ENCODE measurements at places on chromosomes 1 and 21. TPM values are rescaled to one million over a fixed set of nuclear protein-coding genes. Genes with fewer than 3 reads are reported as not detected.

GRCh38 chr1:118253053-118253915 lies 68.3 kb upstream of the SPAG17 start:
- no peaks in the 10 kb centered on the region for H3K36me3 ChIP-seq
- H3K27ac ChIP-seq = no peak overlapping the region
- DNase-seq = no peak
- no peak overlapping the region for H3K4me3 ChIP-seq
- H3K27me3 ChIP-seq = no peaks in the 10 kb centered on the region

GRCh38 chr1:200452850-200453552 lies 43.2 kb upstream of the ZNF281 start:
- DNase-seq = no peak
- H3K4me3 ChIP-seq = no peak overlapping the region
- H3K27me3 ChIP-seq = no peaks in the 10 kb centered on the region
- H3K36me3 ChIP-seq = no peaks in the 10 kb centered on the region
- H3K4me1 ChIP-seq = no peaks in the 10 kb centered on the region
- H3K27ac ChIP-seq = no peak overlapping the region

DNA sequence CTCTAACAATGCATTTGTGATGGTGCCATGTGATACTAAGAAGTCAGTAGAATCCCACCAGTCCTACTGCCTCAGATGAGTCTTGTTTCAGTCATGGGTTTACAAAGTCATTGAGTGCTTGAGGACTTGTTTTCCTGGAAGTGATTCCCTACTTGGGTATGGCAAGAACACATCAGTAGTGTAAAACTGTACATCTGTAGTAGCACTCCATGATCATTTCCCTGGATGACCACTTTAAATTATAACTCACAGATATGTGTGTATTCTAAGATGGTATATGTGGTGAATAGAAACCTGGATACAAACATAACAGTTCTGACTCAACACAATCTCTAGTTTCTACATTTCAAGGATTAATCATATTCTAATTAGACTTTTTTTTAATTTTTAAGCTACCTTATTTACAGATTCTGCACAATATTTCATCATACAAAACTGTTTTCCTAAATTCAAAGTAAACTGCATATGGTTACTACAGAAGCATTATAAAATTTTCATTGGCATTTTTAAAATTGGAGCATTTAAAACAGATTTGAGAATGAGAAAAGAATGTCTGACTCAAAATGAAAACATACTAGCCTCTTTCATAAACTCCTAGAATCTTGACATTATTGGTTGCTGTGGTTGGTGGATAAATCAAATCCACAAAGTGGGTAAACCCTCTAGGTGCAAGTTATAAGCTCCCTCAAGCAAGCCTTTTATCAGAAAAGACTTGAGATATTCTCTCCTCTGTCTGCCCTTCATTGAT lies 6.8 kb upstream of the PSMG1 start:
- H3K4me3 ChIP-seq = no peak overlapping the region
- H3K4me1 ChIP-seq = no peaks in the 10 kb centered on the region
- H3K36me3 ChIP-seq = no peaks in the 10 kb centered on the region
- DNase-seq = no peak
- H3K27ac ChIP-seq = no peak overlapping the region

DNA sequence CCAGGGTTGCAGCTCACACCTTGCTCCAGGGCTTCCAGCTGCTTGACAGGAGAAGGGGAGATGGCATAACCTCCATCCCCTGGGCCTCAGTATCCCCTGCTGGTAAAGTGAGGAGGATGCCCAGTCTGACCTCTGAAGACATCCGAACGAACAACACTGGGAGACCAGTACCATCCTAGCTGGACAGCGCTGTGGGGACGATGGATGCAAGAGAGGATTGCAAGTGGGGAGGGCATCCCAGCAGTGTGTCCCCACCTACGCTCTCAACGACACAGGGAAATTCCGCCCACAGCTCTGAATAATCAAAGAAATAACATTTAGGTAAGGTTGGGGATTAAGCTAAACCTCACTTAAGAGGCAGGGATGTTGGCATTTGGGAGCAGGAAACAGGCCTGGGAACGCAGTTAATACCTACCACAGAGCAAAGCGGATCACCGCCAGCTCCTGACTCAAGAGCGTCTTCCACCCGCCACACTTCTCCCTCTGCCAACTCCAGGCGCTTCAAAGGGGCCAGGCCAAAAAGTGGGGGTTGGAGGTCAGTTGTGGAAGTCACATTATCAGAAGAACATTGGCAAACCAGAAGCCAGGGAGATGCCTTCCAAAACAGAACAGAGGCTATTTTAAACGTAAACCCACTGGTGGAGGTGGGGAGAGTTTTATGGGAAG lies 47.6 kb downstream of the SSBP3 start:
- no peak for DNase-seq
- H3K4me3 ChIP-seq = no peak overlapping the region
- H3K36me3 ChIP-seq = no peaks in the 10 kb centered on the region
- H3K4me1 ChIP-seq = peaks cover 62% of the 10 kb centered on the region
- H3K27me3 ChIP-seq = no peaks in the 10 kb centered on the region
- no peak overlapping the region for H3K27ac ChIP-seq

DNA sequence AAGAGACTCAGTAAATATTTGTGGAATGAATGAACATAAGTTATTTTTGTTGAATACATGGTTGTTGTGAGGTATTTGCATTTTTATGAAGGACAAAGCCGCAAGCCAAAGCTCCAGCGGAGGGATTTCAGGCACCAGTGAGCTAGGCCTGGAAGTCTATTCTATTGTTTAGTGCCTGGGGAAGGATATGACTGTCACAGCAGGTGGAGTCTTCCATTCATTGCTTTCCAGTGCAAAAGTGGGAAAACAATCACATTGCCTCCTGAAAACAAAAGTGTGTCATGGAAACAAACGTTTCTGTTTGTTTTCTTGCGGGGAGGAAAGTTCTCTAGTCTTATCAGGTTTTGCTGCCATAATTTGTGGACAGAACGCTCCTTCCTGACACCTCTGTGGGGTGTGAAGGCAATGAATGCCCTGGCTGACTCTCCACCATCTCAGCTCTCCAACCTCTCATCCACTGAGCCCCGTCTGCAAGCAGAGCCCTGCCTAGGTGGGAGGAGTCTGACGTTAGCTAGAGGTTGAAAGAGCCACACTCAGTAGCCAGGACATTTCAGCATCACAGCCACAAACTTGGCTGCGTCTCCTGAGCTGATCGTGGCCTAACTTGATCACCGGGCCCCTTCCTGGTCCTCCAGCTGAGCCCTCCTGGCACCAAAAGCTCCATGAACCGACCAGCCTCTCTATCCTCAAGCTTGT lies 739.1 kb downstream of the MATN1 start:
- no peaks in the 10 kb centered on the region for H3K36me3 ChIP-seq
- no peak overlapping the region for H3K4me3 ChIP-seq
- H3K27ac ChIP-seq = no peak overlapping the region
- DNase-seq = no peak
- H3K4me1 ChIP-seq = peaks cover 26% of the 10 kb centered on the region

DNA sequence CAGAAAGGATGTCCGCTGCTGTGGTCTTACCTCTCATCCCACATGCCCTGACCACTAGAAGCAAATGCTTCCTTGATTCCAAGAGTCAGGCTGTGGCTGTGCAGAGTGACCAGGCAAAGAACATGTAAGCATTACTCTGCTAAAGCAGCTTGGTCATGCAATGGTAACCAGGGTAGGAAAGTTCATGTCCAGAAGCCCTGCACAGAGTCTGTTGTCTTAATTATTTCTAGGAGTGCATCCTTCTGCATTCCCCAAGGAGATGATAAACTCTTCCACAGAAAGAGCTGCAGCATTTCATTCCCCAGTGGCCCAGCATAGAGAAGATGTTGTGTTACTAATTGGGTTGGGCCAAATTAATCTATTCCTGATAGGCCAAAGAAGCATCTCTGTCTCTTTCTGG lies 10.1 kb upstream of the UTP25 start:
- no peak for DNase-seq
- peaks cover 69% of the 10 kb centered on the region for H3K27me3 ChIP-seq
- H3K4me3 ChIP-seq = no peak overlapping the region
- H3K27ac ChIP-seq = no peak overlapping the region
- peaks cover under 1% of the 10 kb centered on the region for H3K4me1 ChIP-seq

- H3K4me1 ChIP-seq = peaks cover 2% of the 10 kb centered on the region
- peak; percentile 88 for DNase-seq
- no peak overlapping the region for H3K4me3 ChIP-seq
- no peaks in the 10 kb centered on the region for H3K36me3 ChIP-seq
- peaks cover 49% of the 10 kb centered on the region for H3K27me3 ChIP-seq
Measured at GRCh38 chr1:11645670-11646265, 8.5 kb downstream of the FBXO2 start.

GRCh38 chr1:212922016-212922415 lies 28.3 kb upstream of the VASH2 start:
- peaks cover 15% of the 10 kb centered on the region for H3K4me1 ChIP-seq
- H3K36me3 ChIP-seq = no peaks in the 10 kb centered on the region
- no peak overlapping the region for H3K4me3 ChIP-seq
- no peak for DNase-seq
- no peak overlapping the region for H3K27ac ChIP-seq

DNA sequence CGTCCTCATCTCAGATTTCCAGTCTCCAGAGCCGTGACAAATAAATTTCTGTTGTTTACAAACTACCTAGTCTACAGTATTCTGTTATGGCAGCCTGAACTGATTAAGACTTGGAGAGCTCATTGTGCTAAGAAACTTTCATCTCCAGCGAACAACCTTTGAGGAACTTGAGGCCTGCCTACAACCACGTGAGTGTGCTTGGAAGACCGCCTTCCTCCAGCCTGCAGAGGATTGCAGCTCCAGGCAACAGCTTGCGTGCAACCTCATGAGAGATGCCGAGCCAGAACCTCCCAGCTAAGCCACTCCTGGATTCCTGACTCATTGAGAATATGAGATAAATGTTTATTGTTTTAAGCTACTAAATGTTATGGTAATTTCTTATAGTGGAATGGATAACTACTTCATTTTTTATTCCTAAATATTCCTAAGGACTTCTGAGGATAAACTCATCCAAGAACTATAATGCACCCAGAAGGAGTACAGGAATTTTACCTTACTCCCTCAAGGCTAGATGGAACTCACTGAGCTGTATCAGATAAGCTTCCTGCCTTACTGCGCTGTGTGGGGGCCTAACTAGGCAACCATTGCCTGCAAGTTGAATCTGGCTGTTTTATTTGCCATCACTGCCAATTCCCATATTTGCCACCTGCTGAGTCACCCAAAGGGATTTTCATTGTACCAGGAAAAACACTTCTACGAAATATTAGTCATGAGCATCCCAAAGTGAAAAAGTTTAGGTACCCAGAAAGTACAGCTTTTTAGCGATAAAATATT lies 17.6 kb downstream of the FAM177B start:
- H3K36me3 ChIP-seq = no peaks in the 10 kb centered on the region
- no peaks in the 10 kb centered on the region for H3K4me1 ChIP-seq
- DNase-seq = no peak
- no peaks in the 10 kb centered on the region for H3K27me3 ChIP-seq

GRCh38 chr1:53738205-53739108 lies 507 bp downstream of the GLIS1 start:
- peak overlapping the region; percentile 11 for H3K4me3 ChIP-seq
- H3K27ac ChIP-seq = no peak overlapping the region
- no peak for DNase-seq
- peaks cover 91% of the 10 kb centered on the region for H3K27me3 ChIP-seq
- H3K4me1 ChIP-seq = no peaks in the 10 kb centered on the region

DNA sequence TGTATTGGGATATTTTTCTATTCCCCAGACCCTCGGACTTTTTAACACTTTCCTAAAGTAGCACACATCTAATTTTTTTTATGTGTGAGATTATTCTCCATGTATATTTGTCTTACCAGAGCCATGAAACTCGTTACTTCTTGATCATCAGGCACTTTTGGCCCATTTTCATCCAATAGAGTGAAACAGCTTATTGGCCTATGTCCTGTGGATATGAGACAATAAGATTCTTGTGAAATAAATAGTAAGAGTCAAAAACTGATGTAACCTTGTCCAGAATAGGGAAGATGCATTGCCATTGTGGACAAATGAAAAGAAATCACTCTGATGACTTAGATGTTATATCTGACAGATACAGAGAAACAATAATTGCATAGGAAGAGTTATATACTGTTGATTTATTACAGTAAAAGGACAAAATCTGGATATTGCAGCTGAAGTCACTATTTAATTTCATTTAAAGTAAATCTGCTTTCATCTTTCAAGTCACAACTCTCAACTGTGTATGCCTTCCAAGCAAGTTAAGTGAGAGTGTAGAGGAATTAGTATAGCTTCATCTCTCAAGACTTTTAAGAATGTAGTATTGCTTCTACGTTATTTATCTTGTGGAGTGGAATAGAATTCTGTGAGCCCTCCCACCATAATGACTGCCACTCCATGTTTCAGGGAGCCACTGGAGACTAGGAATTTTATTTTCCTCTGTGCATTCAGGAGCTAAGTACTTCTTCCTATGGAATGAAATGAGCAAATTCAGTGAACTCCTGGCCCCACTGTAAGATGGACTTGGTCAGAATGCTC lies 86.9 kb downstream of the ADAMTS1 start:
- DNase-seq = no peak
- H3K36me3 ChIP-seq = no peaks in the 10 kb centered on the region
- no peak overlapping the region for H3K4me3 ChIP-seq
- H3K4me1 ChIP-seq = peaks cover 4% of the 10 kb centered on the region
- no peaks in the 10 kb centered on the region for H3K27me3 ChIP-seq

GRCh38 chr1:177809819-177810218 lies 160.0 kb downstream of the SEC16B start:
- H3K4me1 ChIP-seq = peaks cover 7% of the 10 kb centered on the region
- DNase-seq = no peak
- no peak overlapping the region for H3K27ac ChIP-seq
- H3K4me3 ChIP-seq = no peak overlapping the region
- peaks cover 5% of the 10 kb centered on the region for H3K36me3 ChIP-seq

- DNase-seq = no peak
- H3K4me3 ChIP-seq = peak overlapping the region; percentile 31
- H3K4me1 ChIP-seq = peaks cover 9% of the 10 kb centered on the region
- H3K27me3 ChIP-seq = peaks cover 21% of the 10 kb centered on the region
- no peak overlapping the region for H3K27ac ChIP-seq
Measured at GRCh38 chr21:42836767-42837301, 42.5 kb downstream of the WDR4 start.

- H3K4me3 ChIP-seq = no peak overlapping the region
- no peaks in the 10 kb centered on the region for H3K27me3 ChIP-seq
- H3K27ac ChIP-seq = no peak overlapping the region
- H3K4me1 ChIP-seq = no peaks in the 10 kb centered on the region
Measured at GRCh38 chr1:206935491-206936067, 10.7 kb downstream of the PIGR start.

Gene GJA4
- 22.3 TPM for total RNA-seq

Gene CDKN2C
- 3.5 TPM for total RNA-seq

Gene HES5
- total RNA-seq = 90.9 TPM

Gene GSTM5
- total RNA-seq = 0.23 TPM

Gene MROH7
- not detected for total RNA-seq

Gene TFF2
- total RNA-seq = not detected

Gene MTF1
- total RNA-seq = 15.7 TPM
